ENCODE measurements at places on chromosomes 1 and 21. TPM values are rescaled to one million over a fixed set of nuclear protein-coding genes. Genes with fewer than 3 reads are reported as not detected.

DNA sequence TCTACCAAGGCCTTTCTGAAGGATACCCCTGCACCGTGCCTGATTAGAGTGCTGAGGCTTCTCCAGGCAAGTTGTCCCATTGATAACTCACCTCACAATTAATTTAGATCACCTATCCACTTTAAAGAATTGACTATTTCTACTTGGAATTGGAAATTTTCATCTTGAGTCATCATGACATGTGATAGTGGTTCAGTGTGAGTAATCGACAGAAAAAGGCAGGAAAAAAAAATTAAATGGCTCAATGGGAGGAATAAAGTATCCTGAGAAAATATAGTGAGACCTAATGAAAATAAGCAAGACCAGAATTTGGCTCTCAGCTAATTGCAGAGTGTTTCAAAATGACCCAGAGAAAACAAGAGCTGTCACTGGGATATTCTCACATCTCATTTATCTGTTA, 222.4 kb upstream of the C8B start:
- DNase-seq, result no peak

DNA sequence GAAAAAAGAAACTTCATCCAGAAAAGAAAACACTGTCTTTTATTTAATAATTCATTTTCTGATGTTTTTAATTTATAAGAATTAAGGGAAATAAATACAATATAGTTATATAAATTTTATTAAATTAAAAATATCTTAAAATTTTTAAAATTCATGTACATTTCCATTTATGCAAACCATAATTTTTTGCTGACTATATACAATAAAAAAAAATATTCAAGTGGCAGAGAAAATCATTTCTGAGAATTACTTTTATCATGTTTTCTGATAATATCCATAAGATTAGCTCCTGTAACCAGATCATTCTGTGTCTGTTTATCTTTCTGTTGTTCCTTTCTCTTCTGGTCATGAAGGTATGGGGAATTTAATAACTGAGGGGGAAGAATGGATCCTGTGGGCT, 23.5 kb upstream of the KIF14 start:
- no peak for DNase-seq

- DNase-seq, result no peak
Observed at GRCh38 chr1:183219616-183220009, 33.5 kb downstream of the LAMC2 start.

The FCGR2B gene
- 0.41 TPM for total RNA-seq

GRCh38 chr1:19557609-19558051, 72.3 kb upstream of the CAPZB start:
- no peak for DNase-seq

DNA sequence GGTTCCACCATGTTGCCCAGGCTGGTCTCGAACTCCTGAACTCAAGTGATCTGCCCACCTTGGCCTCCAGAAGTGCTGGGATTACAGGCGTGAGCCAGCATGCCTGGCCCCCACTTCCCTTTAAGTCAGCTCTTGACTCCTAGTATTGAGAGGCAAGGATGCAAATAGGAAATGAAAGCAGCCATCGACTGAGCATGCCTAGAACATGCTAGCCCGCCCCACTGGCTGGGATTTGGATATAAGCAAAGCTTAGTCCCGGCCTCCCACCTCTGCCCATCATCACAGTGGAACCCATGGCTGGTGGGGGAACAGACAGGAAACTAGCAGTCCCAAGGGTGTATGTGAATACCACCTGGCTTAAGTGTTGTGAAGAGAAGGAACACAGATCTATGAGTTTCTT, 10.5 kb downstream of the C1orf167 start:
- no peak for DNase-seq

GRCh38 chr21:44966135-44967081, 26.6 kb downstream of the SLX9 start:
- no peak for DNase-seq

DNA sequence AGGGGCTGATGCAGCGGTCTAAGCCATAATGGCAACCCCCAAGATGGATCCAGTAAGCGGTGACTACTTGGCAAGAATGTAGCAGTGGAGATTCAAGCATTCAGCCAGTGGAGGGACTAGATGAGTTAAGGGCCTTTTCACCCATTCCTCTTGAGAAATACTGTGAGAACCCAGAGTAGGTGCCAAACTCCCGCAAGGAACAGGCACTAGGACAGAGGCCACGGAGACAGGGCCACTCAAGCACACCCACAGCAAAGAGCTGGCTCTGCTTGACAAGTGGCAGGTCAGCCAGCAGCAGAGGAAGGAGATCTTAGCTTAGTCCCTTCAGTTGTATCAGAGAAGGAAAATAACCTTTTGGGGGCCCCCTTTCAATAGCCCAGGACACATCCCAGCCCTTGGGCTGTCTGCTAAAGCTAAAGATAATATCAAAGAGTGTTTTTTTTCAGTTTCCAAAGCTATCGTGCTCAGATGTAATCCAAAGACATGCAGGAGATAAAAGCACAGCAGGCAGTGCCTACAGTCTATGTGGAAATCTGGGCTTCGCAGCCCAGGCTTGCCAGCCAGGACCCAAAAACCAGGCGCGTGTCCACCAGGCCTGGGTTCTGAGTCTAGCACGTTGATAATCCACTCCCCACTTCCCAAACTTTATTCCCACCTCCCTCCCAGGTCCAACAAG, 62.0 kb upstream of the GOLT1A start:
- DNase-seq, result no peak

The CRYAA gene
- not detected for total RNA-seq

GRCh38 chr21:44872649-44873355, 688 bp downstream of the PTTG1IP start:
- DNase-seq, result no peak

DNA sequence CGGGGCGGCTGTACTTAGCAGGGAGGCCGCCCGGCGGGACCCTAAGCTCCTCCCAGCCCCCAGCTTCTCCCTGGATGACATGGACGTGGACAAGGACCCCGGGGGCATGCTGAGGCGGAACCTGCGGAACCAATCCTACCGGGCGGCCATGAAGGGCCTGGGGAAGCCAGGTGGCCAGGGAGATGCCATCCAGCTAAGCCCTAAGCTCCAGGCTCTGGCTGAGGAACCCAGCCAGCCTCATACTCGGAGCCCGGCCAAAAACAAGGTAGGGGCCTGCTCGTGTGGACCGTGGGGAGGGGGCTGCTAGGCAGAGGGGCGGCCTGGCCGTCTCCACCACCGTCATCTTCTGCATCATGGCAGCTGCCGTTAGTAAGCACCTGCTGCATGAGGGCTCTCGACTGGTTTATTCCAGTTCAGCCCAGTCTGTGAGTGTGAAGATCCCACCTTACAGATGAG, 9.0 kb downstream of the ARHGEF16 start:
- DNase-seq, result no peak

GRCh38 chr1:27785781-27786455, 12.9 kb downstream of the STX12 start:
- DNase-seq, result no peak

The AMY2A gene
- total RNA-seq, result not detected

The FNDC5 gene
- total RNA-seq, result 15.5 TPM

DNA sequence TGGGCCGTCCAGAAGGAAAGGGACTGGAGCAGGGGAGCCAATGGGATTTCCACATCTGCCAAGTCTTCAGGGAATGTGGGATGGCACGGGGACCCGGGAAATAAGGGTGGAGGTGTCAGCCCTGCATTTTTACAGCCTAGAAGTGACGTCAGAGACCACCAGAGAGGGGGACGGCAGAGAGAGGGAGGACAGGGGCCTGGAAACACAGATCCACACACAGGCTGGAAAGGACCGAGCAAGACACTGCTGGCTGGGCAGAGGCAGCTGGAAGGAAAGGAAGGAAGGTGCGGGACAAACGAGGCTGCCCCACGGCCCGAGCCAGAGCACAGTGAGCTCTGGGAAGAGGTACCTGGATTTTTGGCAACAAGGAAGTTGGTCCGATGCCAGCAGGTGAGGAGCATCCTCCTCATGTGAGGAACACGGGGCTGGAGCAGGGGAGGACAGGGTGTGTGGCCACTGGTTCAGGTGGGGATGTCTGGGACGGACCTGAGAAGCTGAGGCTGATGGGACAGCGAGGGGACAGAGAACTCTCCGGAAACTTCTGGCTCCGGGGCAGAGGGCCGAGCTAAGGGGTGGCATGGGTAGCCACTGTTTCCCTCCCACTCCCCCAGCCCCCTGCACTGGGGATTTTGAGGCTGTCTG, 138.3 kb downstream of the PGBD5 start:
- DNase-seq, result no peak

DNA sequence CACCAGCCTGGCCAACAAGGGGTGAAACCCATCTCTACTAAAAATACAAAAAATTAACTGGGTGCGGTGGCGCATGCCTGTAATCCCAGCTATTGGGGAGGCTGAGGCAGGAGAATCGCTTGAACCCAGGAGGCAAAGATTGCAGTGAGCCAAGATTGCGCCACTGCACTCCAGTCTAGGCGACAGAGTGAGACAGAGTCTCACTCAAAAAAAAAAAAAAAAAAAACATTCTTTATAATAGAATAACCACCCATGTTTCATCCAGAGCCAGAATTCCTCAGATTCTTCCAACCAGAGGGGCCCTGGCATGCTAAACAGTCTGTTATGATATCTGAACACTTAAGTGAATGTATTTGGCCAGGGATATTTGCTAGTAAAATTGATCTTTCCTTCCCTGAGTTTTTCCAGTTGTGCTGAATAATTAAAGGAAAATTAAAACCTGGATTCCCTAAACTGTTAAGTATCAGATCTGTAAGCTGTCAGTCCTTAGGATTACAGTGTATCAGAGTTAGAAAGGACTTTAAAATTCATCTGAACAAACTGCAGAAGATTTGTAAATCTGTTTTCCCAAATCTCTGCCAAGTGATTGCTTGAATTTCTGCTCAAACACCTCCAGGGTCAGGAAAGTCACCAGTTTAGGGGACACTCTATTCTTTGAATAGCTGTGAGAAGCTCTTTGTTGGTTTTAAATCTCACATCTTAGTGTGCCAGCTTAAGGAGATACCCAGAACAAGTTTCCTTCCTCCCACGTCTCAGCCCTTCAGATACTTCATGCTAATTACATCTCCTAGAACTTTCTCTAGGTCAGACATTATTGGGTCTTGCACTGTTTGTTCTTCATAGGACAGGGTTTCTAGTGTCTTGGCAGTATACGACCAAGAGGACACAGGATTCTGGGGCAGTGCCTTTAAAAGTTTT, 84.6 kb upstream of the BMP8A start:
- DNase-seq, result no peak

The LRRC53 gene
- under 0.01 TPM for total RNA-seq

- DNase-seq, result no peak
Observed at GRCh38 chr21:41427556-41427955, 1.5 kb downstream of the MX1 start.

Measured in frontal cortex (tissue), 4 donors.